ENCODE measurements at places on chromosomes 5 and 9.

- DNase-seq: no peak
Observed at GRCh38 chr9:22790329-22790728, 343.7 kb downstream of the DMRTA1 start.

DNA sequence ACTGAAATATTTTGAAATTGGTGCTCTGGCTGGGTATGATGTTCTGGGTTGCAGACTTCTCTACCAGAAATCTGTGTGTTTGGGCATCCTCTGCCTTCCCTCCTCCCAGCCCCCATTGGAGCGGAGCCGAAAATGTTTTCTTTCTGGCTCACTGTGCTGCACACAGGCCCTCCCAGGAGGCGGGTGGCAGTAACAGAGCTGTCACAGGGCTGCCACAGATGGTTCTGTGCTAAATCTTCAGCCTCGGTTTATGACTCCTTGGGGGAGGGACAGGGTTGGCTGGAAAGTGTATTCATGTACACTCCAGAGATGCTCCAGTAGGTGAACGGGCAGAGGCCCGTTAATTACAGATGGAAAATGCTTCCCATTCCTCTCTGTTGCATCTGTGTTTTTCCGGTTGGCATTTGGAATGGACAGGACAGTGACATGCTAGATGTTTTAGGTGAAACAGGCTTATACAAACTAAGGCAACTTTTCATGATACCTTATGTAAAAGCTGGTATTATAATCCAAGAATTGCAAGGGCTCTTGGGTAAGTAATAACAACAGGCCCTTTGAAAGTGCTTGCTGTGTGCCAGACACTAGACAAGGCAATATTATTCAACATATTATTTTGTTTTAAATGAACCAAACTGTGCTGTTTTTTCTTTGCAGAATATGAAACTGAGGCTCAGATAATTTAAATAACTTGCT lies 180.2 kb downstream of the ADCY2 start:
- no peak for DNase-seq

DNA sequence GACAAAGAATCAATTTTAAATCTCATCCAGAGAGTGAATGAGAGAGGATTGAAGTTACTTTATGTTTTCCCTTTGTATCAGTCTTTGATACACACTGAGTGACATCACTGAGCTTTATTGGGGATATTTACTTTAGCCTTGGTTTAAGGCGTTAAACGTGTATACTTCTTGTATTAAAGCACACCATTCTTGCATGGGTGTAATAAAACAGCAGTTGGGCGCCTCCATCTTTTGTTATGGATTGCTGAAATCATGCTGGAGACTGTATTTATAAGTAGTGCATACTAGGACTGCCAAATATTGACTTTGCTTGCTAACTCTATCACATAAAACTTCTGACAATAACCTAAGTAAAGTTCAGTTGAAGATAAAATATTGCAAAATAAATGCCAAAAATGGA lies 1755.8 kb upstream of the WWC1 start:
- no peak for DNase-seq

DNA sequence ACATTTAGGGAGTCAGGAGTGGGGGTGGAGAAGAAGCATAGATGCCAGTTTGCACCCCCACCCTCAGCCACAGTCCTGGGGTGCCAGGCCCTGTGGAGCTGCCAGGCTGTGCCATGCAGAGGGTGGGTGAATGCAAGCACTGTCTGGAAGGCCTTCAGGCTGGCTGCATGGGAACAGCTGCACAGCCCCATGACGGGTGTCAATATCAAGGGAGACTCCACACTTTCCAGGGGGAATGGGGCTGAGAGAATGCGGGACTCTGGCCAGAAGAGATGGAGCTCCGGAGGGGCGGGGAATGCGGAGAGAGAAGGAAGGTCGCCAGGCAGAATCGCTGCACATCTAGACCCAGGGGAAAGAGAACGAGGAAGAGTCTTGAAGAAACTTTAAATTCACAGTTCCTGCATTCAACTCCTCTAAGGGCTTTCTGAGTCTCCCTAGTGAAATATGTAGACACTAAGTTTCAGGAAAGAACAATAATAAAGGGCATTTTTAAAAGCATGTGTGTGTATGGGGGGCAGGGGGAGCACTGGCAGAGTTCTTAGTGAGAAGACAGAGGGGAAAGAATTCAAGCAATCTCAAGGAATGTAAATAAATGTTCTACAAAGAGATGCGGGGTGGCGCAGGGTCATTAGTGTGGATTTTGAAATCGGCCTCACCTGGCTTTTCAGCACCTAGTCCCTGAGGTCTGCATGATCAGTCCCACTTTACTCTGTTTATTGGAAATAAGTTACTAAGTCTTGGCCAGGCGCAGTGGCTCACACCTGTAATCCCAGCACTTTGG lies 59.1 kb downstream of the BOD1 start:
- no peak for DNase-seq

DNA sequence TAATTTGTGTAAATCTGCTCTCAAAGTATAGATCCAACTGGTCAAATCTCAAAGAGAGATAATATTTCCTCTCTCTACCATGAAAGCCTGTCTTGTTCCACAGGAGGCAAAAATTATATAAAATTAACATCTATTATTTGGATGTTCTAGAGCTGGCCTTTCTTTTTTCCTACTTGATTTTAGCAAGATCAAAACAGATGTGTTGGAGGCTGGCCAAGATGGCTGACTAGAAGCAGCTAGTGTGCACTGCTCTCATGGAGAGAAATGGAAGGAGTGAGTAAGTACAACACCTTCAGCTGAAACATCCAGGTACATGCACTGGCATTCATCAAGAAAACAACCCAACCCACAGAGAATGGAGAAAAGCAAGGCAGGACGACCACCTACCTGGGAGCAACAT lies 298.6 kb upstream of the SLC24A2 start:
- DNase-seq: no peak

- DNase-seq: no peak
Observed at GRCh38 chr5:105630803-105631202, 2039.9 kb downstream of the EFNA5 start.

DNA sequence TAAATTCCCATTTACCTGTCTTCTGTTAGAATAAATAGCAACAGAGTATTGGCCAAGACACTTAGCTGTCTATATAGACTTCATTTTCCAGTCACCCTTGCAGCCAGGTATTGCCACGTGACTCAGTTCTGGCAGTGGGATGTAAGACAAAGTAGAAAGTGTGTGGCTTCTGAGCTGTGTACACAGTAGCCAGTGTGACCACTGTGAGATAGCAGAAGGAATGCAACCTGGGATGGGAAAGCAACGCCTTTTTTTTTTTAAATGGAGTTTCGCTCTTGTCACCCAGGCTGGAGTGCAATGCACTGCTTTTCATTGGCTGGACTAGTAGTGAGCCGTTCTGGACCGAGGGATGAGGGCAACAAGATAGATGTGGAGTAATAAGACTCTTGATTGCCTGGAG lies 64.5 kb upstream of the UBTD2 start:
- DNase-seq: no peak

DNA sequence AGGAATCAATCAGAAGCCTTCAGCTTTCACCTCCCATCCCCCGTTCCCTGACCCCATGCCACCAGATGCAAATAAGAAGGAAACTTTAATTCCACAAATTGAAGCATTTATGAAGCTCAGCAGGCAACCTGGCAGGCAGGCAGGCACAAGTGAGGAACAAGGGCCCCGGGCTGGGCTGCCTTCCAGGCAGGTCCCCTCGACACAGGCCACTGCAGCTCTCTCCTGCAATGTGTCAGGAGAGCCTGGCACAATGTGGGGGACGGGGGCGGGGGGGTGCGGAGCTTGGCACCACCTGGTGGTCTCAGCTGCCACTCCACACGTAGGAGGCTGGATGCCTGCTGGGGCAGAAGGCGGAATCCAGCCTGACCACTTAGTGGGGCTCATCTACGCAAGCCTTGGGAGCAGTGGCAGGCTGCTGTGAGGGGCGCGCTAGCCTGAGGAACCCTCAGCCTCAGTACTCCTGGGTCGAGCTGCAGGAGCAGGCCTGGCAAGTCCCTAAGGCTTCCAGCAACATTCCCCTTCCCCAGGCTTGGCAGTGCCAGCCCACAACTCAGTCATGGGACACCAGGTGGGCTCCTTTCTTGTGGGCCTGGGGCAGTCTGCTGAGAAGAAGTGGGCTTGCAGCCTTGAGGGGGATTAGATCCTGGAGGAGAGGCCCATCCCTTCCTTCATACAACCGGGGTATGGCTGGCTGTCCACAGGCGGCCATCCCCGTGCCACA lies 50.2 kb upstream of the KCNMB1 start:
- DNase-seq: no peak

- no peak for DNase-seq
Observed at GRCh38 chr5:80230269-80230992, 25.4 kb downstream of the SERINC5 start.

DNA sequence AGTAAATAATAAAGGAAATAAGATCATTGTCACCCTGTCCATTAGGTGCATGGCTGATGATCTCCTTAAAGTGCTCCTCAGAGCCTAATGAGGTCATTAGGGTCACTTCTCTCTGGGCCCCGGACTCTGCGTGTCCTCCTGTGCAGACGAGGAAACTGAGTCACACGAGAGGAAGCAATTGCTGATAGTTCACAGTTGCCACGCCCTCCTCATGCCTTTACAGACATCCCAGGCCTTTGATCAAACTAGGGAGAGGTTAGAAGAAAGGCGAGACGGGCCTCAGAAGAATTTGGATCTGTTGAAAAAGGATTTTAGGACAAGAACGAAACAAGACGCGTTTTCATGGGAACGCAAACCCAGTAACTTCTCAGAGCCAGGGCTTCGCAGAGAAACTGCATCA lies 32.0 kb upstream of the MSX2 start:
- DNase-seq: no peak

DNA sequence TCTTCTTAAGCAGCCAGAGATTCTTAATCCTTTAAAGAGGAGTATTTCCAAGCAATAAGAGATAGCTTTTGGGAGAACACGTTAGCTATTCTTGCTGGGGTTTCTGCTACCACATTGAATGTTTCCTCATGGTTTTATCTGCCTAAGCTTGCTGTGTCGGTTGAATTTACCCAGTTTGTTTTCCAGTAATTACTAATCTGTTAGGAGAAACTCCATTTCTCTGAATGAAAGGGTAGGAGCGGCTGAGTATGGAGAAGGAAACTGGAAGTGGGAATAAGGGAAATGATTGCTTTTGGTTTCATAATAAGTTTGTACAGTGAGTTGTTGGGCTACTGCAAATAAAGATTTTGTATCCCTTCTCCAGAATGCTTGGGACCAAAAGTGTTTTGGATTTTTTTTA lies 1.2 kb downstream of the JAK2 start:
- no peak for DNase-seq

- DNase-seq: no peak
Observed at GRCh38 chr5:123176224-123176937, 87.3 kb downstream of the PRDM6 start.

DNA sequence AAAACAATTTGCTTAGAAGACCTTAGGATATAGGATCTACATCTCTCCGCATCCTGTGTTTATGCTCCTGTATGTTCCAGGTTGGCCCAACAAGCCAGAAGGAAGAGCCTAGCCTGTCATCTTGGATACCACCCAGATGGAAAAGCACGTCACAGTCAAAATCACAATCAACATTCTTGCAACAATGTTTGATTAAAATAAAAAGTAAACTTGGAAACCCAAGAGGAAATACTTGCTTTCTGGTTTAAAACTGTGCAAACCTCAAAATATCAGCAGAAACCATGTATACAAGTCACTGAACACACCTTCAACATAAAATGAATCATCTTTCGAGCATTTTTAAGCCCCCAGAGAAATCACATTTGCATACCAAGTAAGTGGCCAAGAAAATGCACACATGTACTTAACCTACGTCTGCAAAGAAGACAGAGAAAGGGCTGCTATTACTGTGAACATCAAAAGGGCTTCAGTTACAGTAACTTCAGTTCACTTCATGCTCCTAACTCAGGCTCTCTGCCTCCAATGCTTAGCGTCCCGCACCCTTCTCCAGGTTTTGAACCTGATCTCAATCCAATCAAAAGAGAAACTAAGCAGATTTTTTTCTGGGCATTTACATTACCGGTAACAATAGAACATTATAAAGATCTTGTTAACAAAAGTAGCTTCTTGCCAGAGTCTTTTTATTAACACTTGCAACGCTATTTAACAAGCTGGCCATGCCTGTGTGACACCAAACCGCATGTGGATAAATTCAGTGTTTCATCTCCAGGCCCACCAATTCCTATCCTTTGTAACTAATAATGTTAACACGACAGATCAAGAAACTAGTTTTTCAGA lies 1.3 kb downstream of the ENC1 start:
- no peak for DNase-seq

GRCh38 chr9:126363847-126364671 lies 37.4 kb downstream of the MVB12B start:
- no peak for DNase-seq

- DNase-seq: no peak
Observed at GRCh38 chr5:55347786-55348185, 40.0 kb downstream of the MTREX start.

DNA sequence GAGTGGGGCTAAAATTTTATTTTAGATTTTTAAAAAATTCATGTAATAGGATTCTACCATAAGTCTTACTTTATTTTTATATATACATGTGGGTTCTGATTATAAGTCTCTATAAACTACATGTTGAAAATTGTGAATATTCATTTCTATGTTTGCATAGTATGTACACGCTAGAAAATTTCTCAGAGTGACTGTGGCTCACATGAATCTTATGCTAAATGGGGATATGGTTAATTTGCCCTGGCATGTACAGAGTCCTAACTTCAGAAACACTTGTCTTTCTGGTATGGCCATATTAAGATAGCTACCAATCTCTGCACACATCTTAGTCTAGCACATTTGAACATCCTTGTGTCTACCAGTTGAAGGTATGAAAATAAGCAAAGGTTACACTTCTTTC lies 154.8 kb downstream of the FBXL7 start:
- DNase-seq: no peak

DNA sequence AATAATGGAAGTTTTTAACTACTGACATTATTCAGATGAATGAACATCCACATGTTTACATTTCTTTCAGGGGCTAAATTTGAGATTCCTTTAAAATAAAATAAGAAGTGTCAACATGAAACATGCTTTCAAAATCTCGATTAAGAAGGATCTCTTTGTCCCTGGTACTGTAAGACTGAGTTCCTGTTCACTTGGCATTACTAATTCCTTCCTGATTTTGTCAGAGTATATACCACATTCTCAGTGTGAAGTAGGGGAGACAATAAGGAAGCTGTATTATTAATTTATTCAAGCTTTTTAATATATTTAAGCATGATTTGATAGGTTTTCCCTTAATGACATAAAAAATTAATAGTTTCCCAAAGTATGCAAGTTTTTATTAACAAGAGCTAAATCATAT lies 81.5 kb upstream of the GRHPR start:
- no peak for DNase-seq

GRCh38 chr5:160259341-160259740 lies 30.0 kb downstream of the FABP6 start:
- no peak for DNase-seq

- DNase-seq: no peak
Observed at GRCh38 chr9:115367321-115367720, 249.4 kb upstream of the TNC start.

GRCh38 chr5:35202319-35203111 lies 27.8 kb downstream of the PRLR start:
- no peak for DNase-seq

DNA sequence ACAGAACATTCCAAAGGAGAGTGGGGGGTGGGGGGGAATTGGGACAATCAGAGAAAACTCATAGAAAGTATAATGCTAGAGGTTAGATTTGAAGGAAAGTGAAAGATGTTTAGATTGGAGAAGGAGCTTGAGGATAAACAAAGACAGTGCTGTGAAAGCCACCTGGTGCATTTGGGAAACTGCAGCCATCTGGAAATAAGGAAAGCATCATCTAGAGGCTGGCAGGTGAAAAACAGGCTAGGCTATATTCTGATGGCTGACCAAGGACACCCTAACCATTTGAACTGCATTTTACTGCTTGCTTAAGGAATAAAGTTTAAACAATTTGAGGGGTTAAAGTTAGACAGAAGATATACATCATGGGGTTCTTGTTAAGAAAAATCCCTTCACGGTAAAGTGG lies 296.4 kb downstream of the CETN3 start:
- no peak for DNase-seq
